ENCODE measurements at places on chromosomes 16 and 17. TPM values are rescaled to one million over a fixed set of nuclear protein-coding genes. Genes with fewer than 3 reads are reported as not detected.

- no peak for DNase-seq
Measured at GRCh38 chr16:71351558-71351901, 7.0 kb upstream of the CALB2 start.

DNA sequence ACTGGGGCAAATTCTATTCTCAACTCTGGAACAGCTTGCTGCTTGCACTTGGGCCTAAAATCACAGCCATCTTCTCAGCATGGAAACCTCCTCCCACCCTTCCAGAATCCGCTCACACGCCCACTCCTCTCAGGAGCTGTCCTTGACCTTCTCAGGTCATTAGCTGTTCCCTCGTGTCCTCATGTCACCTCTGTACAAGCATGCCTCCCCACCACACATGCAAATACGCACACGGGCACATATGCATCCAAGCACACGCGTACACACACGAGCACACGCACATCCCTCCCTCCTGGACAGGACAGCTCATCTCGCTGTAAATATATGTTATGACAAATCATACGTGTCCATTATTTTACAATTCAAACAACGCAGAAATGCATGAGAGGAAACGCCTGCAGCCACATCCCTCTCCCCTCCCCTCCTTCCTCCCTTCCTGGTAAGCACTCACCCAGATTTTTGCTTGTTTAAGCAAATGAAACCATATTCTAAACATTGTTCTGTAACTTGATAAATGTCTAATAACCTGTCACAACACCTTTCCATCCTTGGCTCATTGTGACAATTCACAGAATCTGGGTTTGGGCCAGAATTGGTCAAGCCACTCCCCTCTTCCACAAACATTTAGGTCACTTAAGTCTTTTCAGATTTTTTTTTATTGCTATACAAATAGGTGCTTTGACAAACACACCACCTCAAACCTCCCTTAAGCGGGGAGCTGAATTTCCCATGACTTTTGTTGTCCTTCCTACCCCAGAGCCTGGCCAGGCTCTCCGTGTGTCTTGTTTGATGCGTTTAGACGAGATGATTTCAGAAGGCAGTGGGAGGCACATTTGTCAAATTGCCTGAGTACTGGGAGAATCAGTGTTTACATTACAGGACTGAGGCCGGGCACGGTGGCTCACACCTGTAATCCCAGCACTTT lies 41.7 kb downstream of the DNAH17 start:
- no peak for DNase-seq

GRCh38 chr16:10205688-10206087 lies 23.5 kb upstream of the GRIN2A start:
- no peak for DNase-seq

- DNase-seq = no peak
Measured at GRCh38 chr17:66633317-66633965, 201.5 kb upstream of the CACNG5 start.

DNA sequence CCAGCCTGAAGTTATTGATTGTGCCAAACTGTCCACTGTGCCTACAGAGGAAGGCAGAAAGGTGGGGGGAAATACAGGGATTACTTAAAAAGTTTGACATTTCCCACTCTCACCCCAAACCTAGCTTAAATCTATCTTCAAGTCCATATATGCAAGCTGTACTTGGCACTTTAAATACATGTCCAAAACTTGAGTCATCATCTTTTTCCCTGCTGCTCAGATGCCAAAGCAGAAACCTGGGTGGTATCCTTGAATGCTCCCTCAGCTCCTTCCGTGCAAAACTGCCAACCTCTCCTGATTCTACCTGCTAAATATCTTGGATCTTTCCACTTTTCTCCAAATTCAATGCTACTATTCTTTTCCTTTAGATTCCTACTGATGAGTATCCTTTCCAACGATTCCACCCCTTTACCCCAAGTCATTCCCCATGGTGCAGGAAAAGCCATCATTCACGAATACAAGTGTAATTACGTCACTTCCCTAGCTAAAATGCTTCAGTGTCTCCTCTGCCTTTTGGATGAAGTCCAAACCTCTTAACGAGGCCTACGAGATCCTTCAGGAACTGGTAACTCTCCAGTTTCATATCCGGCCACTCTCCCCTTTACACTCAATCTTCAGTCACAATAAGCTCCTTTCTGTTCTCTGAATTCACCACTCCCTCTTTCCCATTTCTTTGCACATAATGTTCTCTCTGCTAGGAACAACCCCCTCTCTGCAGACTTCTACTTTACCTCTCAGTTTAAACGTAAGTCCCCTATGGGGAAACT lies 9.3 kb downstream of the BECN1 start:
- DNase-seq = no peak

DNA sequence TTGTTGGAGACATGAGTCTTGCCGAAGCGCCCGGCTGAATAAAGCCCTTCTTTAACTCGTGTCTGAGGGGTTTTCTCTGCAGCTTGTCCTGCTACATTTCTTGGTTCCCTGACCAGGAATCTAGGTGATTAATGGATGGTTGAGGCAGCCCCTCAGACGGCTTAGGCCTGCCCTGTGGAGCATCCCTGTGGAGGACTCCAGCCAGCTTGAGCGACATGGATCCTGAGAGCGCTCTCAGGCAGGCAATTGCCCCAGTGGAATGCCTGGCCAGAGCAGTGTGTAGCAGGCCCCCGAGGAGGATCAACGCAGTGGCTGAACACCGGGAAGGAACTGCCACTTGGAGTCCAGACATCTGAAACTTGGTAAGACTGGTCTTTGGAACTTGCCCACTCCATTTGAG lies 17.3 kb upstream of the ENDOV start:
- no peak for DNase-seq

- DNase-seq = no peak
Measured at GRCh38 chr16:31168848-31169247, 11.1 kb upstream of the FUS start.

GRCh38 chr17:21014498-21014897 lies 28.3 kb downstream of the USP22 start:
- no peak for DNase-seq

DNA sequence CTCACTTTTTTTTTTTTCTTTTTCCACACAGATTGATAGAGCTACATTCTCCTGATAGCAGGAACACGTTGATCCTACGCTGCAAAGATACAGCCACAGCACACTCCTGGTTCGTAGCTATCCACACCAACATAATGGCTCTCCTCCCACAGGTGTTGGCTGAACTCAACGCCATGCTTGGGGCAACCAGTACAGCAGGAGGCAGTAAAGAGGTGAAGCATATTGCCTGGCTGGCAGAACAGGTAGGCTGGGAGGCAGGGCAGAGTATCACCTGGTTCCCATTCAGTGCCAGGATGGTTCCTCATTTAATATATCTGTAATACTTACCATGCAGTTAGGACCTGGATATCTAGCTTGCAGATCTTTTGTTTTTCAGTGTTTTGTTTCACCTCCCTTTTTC lies 51.1 kb upstream of the VPS4A start:
- DNase-seq = no peak

- DNase-seq = no peak
Measured at GRCh38 chr17:74245145-74245831, 28.7 kb upstream of the DNAI2 start.

DNA sequence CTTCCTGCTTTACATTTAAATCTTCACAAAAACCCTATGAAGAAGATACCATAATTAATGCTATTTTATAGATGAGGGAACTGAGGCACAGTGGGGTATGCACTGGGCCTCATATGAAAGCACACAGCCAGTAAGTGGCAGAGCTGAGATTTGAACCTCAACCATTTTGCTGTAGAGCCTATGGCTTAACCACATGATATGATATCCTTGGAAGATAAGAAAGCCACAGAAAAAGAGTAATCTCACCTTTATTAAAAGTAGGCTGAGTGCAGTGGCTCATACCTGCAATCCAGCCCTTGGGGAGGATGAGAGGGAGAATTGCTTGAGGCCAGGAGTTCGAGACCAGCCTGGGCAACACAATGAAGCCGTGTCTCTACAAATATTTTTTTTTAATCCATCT lies 15.0 kb upstream of the TOB1 start:
- DNase-seq = no peak

GRCh38 chr16:52408191-52408845 lies 138.6 kb downstream of the TOX3 start:
- DNase-seq = no peak

GRCh38 chr16:25163683-25164082 lies 52.1 kb downstream of the LCMT1 start:
- DNase-seq = no peak

DNA sequence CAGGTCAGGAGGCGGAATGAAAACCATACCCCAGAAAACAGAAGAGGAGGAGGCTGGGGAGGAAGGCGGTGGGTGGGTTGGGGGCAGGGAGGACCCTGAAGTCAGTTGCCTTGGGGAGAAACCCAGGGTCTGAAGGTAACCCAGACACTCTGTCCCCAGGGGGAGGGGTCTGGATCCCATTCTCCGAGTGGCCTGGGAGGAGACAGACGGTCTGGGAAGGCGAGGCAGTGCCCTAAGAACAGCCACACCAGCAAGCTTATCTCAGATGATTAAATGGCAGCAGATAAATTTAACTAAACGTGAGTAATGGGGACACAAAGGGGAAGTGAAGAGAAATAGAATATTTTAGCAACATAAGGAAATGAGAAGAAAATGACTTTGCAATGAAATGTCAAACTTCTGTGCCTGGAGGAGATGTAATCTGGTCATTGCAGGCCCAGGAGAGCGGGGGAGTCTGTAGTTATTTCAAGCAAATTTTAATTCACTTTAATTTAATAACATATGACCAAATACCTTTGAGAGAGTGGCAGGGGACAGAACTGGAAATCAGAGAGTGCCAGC lies 21.4 kb upstream of the ZFP90 start:
- no peak for DNase-seq

DNA sequence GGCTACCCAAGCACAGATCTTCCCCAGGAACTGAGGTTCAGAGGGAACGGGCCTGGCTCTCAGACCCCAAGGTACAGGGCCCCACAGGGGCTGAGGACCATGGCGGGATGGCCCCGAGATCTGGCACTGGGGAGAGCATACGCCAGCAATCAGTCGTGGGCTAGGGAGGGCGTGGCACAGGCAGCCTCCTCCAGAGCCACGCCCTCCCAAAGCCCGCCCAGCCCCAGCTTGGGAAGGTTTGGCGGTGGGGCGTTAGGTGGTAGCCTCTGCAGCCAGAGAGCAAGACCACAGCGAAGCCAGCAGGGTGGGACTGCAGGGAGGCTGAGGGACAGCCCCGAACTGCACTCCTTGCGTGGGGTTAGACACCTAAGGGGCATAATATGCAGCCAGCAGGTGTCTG lies 11.6 kb downstream of the WNT9B start:
- no peak for DNase-seq

- no peak for DNase-seq
Measured at GRCh38 chr16:57146735-57147134, 39.1 kb downstream of the PSME3IP1 start.

DNA sequence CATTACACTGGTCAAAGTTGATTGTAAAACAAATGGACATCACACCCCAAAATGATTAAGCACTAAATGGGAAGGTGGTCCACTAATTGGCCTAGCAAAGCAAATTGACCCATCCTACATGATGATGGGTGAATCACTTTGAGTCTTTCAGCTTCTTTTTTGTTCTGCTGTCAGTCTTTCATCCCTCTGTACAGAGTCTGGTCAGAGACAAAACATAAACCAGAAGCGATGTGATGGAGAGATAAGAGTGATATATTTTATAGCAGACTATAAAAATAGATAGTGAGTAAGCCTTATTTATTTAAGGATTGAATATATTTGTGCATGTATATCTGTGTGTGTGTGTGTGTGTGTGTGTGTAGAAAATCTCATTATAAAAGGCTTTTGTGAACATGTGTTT lies 618.4 kb upstream of the SOX9 start:
- no peak for DNase-seq

DNA sequence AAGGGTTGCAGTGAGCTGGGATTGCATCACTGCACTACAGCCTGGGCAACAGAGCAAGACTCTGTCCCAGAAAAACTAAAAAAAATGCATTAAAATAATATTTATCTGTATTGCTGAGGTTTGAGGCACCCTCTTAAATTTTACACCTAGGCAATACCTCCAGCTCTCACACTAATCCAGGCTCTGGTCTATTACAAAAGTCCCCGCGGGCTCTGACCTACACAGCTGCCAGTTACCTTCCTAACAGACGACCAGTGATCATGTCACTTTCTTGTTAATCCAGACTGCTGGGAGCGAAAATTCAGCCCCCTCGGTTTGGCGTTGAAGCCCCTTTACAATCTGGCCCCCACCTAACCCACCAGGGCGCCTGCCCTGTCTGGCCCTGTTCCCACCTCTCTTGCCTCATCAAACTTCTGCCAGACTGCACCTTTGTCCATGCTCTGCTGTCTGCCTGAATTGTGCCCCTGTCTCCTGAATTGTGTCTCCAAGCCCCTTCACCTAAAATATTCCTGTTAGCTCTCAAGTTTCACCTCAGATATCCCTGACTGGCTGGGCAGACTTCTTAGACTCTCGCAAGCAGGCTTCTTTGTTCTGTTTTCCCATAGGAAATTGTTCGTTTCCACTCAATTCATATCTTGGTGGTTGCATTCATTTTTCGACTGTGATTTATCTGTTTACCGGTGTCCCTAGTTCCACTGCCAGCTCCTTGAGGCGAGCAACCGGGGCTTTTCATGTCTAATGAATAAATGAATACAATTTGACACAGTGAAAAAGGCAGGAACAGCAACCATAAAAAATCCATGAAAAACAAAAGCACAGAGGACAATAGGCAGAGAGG lies 65.9 kb downstream of the PITPNC1 start:
- no peak for DNase-seq

The MT1F gene
- total RNA-seq = 7.4 TPM

The CSH2 gene
- total RNA-seq = not detected

The ZP2 gene
- total RNA-seq = not detected

The BORCS6 gene
- 6.7 TPM for total RNA-seq

The SOX8 gene
- total RNA-seq = 1.4 TPM

The DDX5 gene
- total RNA-seq = 2,300 TPM

The CLEC18B gene
- 0.39 TPM for total RNA-seq
